ENCODE measurements at places on chromosomes 16 and 17.

GRCh38 chr17:28127196-28127595, 84.7 kb downstream of the NLK start:
- DNase-seq = no peak

- no peak for DNase-seq
These were observed 624.5 kb downstream of the TOX3 start for GRCh38 chr16:51922476-51922875.

- no peak for DNase-seq
These were observed 369 bp upstream of the GJD3 start for GRCh38 chr17:40364906-40365305.

- no peak for DNase-seq
These were observed 32.9 kb downstream of the CFAP20 start for GRCh38 chr16:58096249-58096648.

DNA sequence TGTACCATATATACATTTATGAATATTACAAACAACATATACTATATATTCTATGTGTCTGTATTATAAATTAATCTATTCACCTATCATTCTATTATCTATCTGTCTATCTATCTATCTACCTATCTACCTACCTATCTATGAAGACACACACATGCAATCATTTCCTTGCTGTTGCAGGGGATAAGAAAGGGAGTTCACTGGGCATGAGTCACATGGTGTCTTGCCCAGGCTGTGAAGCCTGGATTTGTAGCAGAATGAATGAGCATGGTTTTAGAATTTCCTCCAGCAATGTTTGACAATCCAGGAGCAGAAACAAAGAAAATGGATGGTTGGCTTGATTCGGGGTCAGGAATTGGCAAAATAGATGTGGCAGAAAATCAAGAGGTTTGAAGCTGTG, 23.2 kb upstream of the FAM20A start:
- no peak for DNase-seq

DNA sequence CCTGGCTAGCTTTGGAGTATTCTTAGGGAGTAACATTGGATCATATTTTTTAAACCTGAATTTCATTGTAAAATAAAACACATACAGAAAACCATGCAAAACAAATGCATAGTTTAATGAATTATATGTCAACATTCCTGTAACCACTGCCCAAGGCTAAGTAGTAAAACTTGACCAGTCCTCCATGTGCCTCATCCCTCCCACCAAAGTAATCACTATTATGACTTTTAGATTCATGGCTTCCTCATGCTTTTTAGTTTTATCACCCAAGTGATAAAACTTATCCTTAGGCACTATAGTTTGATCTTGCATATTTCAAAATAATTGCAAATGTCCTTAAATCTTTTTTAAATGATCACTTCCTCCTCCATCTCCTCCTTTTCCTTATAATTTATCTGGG, 20.4 kb downstream of the PRKCA start:
- no peak for DNase-seq

GRCh38 chr17:71338396-71338795, 782.4 kb upstream of the SOX9 start:
- DNase-seq = peak; percentile 45

- DNase-seq = no peak
These were observed at the start of gene SLC16A3 for GRCh38 chr17:82228842-82229697. TSS of gene SLC16A3 (plus strand) at chr17:82229042. CDS start at chr17:82236009, 6,967 bp downstream.

DNA sequence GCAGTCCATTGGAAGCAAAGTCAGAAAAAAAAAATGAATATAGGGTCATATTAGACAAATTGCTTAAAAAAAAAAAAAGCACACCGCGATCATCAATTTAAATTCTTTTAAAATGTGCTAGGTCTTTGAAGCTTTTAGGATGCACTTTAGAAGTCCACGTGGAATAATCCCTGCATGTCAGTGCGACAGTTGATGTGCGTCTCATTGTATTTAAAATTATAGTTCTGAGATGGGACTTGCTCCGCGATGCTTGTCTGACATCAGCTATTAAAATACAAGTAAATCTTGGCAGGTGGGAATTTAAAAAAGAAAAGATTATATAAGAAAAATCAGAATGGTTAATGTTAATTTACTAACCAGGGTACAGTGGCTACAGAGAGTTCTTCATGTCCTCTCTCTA, 105.2 kb downstream of the RBFOX1 start:
- no peak for DNase-seq

GRCh38 chr16:616733-617586, 13.8 kb upstream of the WFIKKN1 start:
- DNase-seq = no peak

GRCh38 chr16:77387815-77388209, 47.0 kb downstream of the ADAMTS18 start:
- peak; percentile 60 for DNase-seq

- no peak for DNase-seq
These were observed 31.6 kb downstream of the HOXB1 start for GRCh38 chr17:48499248-48499647.

GRCh38 chr17:79036596-79036995, 12.6 kb downstream of the C1QTNF1 start:
- DNase-seq = no peak

- no peak for DNase-seq
These were observed 13.3 kb upstream of the KPNB1 start for GRCh38 chr17:47636273-47637030.

DNA sequence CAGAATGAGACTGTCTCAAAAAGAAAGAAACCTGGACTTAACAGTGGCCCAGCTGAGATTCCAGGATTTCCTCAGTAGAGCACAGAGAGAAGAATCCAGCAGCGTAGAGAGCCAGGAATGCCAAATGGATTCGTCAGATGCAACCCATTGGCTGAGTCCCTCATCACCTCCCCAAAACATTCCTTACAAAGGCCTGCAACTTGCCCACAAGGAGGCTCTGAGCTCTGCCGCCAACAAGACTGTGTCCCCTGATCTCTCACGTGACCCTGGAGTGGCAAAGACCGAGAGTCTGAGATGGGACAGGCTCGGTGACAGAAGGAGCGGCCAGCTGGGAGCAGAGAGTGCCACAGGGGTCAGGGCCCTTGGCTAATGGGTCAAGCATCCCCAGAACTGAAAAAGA, 6.9 kb upstream of the CHMP6 start:
- no peak for DNase-seq

DNA sequence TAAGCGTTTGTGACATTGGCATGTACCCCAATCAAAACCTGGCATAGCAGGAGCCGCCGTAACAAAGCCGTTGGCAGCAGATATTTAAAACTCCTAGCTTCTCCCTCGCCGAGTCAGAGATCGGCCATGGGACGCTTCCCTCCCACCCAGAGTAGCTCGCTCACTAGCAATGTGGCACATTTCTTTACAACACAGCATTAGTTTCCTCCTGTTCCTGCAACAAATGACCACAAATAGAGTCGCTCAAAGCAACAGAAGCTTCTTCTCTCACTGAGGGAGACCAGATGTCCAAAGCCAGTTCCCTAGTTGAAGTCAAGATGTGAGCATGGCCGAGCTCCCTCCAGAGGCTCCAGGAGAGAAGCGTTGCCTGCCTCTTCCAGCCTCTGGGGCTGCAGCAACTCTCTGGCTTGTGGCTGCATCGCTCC, 106.7 kb downstream of the RBFOX3 start:
- no peak for DNase-seq

GRCh38 chr16:69490707-69491324, 66.4 kb downstream of the CYB5B start:
- no peak for DNase-seq

- DNase-seq = no peak
These were observed 19.6 kb upstream of the PHF12 start for GRCh38 chr17:28970879-28971278.

GRCh38 chr17:13212860-13213259, 195.0 kb upstream of the ELAC2 start:
- DNase-seq = no peak

GRCh38 chr17:80384078-80384960, 30.6 kb upstream of the ENDOV start:
- DNase-seq = no peak

GRCh38 chr17:56548661-56549060, 44.8 kb upstream of the NOG start:
- no peak for DNase-seq

- DNase-seq = no peak
These were observed 7.2 kb downstream of the ARL2BP start for GRCh38 chr16:57252148-57252721.

DNA sequence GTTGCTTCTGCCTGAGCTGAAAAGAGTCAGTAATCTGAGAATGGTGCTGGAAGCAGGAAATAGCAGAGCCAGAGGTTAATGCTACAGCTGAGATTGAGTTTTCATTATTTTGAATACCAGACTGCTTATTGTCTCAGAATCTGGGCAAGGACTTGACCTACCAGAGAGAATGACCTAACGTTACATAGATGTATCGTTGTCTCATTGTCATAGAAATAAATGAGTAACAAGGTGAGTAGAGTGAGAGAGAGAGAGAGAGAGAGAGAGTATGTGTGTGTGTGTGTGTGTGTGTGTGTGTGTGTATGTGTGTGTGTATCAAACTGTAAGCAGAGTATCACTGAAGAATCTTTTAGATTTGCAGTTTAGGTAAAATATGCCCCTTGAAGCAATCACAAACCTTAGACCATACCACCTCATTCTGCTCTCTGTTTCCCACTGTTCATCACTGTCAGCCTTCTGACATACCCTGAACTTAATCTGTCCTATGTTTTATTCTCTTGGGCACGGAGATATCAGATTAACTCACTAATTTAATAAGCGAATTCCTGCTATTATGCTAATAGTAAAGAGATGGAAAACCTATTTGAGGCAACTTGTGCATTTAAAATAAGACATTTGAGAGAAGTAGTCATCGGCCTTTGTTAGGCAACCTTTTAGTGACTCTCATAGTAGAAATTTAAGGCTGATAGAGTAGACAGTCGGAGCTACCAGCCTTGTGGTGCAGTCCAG, 87.8 kb downstream of the CYB561 start:
- DNase-seq = no peak

DNA sequence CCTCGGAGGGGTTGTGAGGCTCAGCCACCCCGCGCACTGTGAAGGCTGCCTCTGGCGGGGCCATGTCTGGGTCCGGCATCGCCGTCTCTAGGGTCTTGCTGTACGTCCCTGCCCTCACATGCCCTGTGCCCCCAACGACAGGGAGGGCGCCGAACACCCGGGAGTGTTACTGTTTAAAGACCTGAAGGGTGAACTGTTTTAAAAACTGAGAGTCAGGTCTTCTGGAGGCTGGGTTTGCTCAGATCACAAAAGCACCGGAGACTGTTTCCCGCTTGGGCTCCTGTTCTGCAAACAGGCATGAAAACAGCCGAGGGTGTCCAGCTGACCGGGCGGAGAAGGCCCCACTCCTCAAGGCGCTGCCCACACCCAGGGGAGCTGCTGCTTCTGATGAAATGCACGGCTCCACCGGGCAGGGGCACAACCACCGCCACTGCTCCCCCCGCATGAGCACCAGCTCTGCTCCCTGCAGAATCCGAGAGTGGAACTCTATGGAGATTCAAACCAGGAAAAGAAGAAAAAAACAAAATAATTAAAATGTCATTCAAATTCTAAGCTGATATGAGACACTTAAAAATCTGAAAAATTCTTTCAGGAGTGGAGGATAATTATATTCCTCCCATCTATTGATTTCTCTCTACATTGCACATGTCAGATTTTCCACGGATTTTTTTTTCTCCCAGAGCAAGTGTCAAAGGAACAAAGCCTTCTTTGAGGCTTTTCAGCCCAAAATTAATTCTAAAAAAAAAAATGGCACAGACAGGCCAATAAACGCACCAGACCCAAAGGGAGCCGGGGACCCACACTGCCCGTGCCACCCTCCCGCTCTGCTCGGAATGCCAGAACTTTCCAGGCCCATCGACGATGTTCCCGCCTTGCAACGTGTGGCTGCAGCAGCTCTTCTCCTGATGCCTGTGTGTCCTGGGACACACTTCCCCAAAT, 74.3 kb downstream of the LMF1 start:
- DNase-seq = no peak

- peak; percentile 86 for DNase-seq
These were observed at the start of gene HYDIN for GRCh38 chr16:71230122-71230845. TSS of gene HYDIN (minus strand) at chr16:71230722. CDS start at chr16:71186895, 43,827 bp downstream.

- DNase-seq = no peak
These were observed 22.1 kb upstream of the C16orf74 start for GRCh38 chr16:85773044-85773443.

GRCh38 chr16:1564325-1564724, 30.9 kb downstream of the TMEM204 start:
- no peak for DNase-seq

GRCh38 chr16:5461141-5461540, 363.5 kb upstream of the EEF2KMT start:
- DNase-seq = no peak

GRCh38 chr17:17781591-17782496, 54.9 kb downstream of the SREBF1 start:
- DNase-seq = no peak

DNA sequence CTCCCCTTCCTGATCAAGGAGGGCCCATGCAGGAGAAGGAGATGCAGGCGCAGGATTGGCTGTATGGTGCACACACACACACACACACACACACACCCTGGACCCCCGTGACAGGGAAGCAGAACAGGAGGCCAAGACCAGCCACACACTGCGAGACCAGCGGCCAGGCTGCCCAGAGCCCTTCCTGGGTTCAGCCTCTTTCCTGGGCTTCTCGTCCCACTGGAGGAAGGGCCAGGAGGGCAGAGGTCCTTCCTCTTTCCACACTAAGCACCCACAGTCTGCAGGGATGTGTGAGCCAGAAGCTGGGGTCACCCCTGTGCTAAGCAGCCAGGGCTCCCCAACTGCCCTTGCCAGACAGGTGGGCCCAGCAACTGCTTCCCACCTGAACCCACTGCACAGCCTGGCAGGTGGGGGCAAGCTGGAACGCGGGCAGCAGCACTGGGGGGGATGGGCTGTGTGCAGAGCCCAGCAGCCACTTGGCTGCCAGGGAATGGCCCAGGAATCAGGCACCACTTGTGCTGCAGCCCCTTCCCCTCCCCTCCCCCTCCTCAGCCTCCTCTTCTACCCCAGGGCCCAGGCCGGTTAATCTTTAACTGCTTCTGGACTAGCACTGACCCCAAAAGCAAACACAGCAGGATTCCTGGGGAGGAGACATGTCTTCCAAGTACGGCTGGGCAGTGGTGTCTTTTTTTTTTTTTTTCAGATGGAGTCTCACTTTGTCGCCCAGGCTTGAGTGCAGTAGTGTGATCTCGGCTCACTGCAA, 44.6 kb upstream of the SLC38A10 start:
- no peak for DNase-seq

DNA sequence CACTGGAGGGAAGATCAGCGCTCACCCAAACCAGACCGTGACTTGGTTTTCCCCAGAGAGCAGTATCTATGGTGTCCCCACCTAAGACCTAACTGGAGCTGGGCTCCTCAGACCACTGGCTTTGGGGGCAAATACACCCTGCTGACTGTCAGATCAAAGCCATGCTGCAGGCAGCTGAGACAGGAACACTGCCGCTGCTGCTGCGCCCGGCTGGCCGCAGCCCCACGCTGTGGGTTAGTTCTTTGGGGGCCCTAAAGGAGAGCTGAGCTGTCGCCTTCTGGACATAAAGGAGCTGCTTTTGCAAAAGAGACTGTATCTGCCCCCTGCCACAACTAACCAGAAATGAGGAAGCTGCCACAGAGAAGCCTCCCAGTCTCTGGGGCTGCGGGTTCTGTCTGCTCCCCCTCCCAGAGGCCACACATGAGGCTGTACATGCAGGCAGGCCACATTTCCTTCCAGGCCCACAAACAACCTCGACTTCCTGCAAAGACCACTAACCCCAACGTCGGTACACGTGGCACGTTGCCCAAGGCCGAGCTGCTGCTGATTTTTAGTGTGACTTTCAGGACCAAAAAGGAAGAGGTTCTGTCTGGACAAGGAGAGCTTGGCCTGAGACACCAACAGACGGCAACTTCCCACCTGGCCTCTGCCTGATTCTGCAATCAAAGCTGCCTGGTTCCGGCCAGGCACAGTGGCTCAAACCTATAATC, 18.2 kb upstream of the ABR start:
- no peak for DNase-seq
